CD4-positive, alpha-beta T cell treated with Interleukin-6 at 100 ng/mL for 8 hours (primary cell): ENCODE measurements at places on chromosomes 2 and 18.

- no peak for DNase-seq
Measured at GRCh38 chr18:64929036-64929435, 780.1 kb upstream of the LINC00305 start.

- no peak for DNase-seq
Measured at GRCh38 chr18:46628206-46628605, 28.8 kb downstream of the LOXHD1 start.

DNA sequence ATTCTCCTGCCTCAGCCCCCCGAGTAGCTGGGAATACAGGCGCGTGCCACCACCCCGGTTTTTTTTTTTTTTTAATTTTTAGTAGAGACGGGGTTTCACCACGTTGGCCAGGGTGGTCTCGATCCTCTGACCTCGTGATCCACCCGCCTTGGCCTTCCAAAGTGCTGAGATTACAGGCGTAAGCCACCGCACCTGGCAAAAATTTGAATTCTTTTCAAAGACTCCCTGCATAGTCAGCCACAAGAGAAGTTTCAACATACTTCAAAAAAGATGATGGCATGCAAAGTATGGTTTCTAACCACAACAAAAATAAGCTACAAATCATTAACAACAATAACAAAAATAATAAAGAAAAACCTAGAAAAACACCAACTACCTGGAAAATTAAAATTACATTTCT is 22.0 kb downstream of the HYCC2 start:
- DNase-seq, result no peak

DNA sequence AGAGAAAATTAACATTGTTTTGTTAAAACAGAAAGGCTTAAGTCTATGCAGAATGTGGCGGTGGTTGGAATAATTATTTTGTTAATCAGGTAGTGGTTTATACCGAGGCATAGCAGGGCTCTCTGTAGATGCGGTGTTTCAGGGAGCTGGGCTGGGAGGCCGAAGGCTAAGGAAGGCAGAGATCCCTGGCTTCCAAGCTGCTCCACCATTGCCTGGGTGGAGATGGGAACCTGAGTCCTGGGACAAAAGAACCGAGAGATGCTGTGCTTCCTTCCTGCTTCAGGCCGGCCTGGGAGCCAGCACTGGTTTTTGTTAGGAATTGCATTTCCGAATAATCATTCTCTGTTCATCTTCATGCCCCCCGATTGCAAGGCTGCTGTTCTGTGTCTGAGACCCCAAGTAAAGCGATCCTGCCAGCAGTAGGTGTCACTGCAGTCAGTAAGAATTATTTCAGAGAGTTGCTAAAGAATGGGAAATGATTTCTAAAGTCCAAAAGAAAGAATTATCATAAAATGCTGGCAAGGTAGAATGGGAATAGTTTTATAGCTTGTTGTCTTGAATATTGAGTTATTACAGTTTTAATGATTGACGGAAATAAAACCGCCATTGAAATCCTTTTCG is 824.9 kb downstream of the GALR1 start:
- no peak for DNase-seq

- no peak for DNase-seq
Measured at GRCh38 chr2:44121899-44122298, 46.8 kb upstream of the PPM1B start.

DNA sequence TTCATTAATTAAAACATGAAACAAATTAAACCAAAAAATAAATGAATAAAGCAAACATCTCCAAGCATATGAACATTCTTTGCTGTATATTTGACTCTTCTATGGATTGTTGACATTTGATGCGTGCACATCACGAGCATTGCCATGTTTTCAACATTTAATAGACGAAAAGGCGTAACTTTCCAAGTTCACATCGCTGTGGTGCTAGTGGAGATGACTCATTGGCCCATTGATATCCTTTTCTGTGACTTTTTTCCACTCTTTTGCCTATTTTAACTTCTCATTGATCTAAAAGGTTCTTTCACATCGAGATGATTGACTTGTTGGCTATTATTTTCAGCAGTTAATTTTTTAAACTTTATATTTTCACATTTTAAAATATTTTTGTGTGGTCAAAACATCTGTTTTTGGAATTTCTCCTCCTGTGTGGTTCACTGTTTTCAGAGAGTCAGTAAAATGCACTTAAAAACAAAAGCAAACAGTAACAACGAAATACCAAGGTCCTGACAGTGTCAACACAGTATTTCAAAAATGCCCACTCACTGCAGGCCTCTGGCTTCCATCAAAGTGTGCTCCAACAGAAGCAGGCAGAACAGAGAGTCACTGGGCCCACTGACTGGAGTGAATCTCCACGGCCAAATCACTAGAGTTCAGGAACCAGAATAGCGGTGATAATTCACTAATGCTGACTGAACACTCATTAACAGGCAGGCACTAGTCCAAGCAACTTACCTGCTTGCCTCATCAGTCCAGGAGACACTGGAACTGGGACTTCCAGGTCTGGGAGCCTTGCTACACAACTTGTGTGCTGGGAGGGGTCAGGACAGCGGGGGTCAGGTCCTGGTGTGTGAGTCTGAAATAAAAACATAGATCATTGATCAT is 372.2 kb upstream of the SMIM21 start:
- no peak for DNase-seq
